ENCODE measurements at places on chromosomes 12 and 14.
A peak's percentile ranks its signal among the peaks of the same experiment; 100 is the strongest.

GRCh38 chr12:49092086-49092815 is 2.4 kb downstream of the DHH start:
- DNase-seq = no peak

DNA sequence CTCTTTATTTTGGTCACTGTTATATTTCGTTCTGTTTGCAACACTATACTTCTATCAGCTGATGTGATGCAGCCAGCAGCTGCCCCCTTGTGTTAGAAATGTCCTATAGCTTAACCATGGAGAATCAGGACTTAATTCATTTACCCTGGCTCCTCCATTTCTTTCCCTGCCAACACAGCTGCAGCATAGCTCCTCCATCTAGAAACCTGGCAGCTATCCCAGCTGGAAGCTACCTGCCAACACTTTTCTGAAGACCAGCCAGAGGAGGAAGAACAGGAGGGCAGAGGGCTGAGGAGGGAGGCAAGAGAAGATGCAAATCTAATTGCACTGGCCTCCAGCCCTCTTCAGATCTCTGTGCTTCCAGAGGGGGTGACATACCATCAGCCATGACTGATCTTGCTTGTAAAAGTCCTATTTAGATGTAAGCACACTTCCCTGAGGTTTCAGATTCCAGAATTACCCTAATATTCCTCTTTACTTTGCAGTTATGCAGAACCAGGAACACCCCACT is 156.8 kb upstream of the TMEM260 start:
- DNase-seq = peak; percentile 40

DNA sequence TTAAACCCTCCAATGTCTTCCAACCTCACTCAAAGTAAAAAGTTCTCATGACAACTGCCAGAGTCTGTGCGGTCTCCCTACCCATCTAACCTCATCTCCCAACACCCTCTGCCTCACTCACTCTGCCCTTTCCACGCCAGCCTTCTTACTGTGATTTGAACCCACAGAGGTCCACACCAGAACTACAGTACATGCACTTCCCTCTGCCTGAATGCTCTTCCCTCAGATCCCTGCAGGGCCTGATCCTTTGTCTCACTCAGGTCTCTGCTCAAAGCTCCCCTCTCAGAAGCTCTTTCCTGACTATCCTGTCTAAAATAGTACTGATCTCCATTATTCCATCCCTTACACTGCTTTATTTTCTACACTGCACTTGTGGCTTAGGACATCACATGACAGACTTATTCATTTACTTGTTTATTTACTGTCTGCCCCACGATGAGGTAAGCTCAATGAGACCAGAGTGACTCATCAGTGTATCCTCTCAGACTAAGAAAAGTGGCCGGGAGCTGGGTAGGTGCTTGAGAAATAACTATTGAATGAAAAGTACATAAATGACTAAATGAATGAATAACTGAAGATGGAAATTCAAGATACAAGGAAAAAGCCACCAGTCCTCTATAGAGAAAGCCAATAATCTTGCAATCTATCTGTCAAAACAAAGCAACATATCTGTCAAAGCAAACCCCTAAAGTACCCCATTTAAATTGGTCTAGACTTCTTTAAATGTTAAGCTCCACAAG is 17.1 kb downstream of the POMT2 start:
- DNase-seq = peak; percentile 69

DNA sequence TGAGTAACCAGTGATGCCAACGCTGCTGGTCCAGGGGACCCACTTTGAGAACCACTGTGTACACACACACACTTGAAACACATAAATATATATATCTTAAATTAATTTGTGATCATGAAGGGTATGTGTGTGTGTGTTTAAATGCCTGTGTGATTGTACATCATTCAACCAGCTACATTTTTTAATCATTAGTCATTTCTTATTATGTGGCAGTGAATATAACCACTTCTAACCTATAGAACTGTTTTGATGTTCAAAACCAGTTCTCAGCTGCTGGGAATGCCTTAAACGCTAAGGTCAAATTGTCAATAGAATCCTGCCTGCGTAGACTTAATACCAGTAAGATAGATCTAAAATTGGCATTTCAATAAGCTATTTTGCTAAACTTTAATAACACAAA is 330.0 kb downstream of the SYT1 start:
- no peak for DNase-seq

- DNase-seq = no peak
Observed at GRCh38 chr14:23450379-23450778, 14.9 kb upstream of the MYH7 start.

DNA sequence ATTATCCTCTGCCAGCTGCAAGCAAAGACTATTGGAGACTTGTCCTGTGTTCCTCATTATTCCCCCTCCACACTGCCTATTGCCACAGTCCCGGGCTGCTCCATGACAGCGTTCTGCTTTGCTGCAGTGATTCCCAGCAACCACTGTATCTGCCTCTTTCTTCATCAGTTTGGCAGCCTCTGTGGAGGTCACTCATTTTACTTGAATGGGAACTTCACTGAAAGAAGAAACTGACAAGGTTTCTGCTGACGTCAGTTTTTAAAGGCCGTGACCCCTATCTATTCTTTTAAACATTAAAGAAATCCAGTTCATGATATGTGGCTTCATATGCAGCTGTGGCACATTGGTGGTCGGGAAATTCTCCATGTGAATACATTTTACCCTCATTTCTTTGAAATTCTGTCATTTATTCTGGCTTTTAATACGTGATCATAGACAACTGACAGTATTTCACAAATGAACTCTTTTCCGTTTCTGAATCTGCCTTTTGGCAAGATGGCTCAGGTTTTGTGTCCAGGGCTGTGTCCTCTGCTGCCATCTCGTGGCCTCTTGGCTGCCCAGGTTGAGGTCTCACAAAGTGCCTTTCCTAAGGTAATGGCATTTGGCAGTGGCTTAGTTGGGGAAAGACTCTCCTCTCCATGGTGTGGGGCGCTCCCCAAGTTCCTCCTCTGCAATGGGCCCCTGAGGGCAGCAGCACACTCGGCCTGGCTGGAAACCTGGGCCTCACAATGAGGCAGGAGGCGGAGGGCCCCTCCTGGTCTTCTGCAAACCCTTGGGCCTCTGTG is 5.8 kb downstream of the TMEM253 start:
- DNase-seq = peak; percentile 67

- DNase-seq = no peak
Observed at GRCh38 chr14:103353362-103353761, 19.3 kb downstream of the EIF5 start.

- DNase-seq = no peak
Observed at GRCh38 chr12:132525011-132525832, 35.3 kb downstream of the FBRSL1 start.

GRCh38 chr12:69575346-69575745 is 9.9 kb upstream of the CCT2 start:
- no peak for DNase-seq

DNA sequence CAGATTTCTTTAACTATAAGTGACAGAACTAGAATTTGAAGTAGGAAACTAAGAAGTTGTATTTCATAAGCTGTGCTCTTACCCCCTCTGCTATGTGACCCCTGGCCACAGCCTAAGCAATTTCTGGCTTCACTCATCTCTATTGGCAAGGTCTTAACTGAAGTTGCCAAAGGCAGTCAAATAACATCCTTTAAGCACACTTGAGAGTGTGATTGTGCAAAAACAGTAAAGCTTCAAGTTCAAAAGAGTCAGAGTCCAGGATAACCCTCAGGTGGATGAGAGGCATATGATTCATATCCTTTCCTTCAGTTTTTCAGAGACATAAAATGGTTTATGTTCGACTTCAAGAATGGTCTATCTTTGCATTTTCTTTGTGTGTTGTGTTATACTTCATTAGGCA is 45.2 kb downstream of the GRIP1 start:
- no peak for DNase-seq

GRCh38 chr12:132490422-132491137 is 629 bp downstream of the FBRSL1 start:
- no peak for DNase-seq

- no peak for DNase-seq
Observed at GRCh38 chr12:104704224-104704779, 247.6 kb downstream of the CHST11 start.

GRCh38 chr14:26400373-26400772 is 197.5 kb downstream of the NOVA1 start:
- no peak for DNase-seq

DNA sequence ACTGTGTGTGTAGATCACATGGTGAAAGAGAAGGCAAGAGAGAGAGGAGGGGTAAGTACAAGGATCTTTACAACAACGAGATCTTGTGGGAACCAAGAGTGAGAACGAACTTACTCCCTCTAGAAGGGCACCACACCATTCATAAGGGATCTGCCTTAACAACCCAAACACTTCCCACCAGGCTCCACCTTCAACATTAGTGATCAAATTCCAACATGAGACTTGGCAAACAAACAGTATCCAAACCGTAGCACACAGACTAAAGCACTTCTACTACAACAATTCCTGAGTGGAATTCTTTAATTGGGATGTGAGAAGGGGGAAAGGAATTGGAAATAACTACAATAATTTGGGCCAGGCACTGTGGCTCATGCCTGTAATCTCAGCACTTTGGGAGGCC is 35.0 kb upstream of the ESR2 start:
- no peak for DNase-seq

DNA sequence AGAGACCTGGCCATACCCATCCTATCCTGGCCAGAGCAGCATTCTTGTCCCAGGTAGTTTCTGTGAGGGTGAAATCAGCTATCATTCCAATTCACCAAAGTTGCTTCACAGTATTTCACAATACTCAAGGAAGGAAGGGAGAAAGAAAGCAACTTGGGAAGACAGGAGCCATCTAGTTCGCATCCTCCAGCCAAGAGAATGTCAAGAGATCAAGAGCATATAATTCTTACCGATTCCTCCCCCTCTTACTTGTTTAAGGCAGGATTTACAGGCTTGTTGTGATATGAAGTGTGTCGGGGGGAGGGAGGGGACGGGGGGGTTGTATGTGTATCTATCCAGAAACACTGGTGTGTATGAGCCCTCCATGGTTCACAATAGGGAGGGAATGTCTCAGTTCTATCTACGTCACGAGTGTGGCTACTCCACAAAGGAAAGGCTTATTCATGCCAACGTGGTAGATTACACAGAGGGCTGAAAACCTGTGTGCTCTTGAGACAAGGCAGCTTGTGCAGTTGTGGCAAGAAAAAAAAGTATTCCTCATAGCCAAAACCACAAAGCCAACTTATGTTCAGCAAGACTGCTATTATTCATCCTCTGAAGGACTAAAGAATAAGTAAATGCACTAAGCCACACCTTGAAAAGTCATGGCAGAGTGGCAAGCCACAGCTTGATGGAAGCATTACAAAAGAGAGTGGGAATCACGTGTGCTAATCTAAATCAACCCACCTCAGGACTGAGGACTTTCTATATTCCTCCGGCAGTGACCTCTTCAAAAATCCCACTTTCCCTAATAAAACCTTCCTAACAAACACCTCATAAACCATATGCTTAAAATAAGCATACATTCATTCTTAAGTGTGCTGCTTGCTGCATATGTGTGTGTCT is 35.0 kb downstream of the CORO1C start:
- no peak for DNase-seq

DNA sequence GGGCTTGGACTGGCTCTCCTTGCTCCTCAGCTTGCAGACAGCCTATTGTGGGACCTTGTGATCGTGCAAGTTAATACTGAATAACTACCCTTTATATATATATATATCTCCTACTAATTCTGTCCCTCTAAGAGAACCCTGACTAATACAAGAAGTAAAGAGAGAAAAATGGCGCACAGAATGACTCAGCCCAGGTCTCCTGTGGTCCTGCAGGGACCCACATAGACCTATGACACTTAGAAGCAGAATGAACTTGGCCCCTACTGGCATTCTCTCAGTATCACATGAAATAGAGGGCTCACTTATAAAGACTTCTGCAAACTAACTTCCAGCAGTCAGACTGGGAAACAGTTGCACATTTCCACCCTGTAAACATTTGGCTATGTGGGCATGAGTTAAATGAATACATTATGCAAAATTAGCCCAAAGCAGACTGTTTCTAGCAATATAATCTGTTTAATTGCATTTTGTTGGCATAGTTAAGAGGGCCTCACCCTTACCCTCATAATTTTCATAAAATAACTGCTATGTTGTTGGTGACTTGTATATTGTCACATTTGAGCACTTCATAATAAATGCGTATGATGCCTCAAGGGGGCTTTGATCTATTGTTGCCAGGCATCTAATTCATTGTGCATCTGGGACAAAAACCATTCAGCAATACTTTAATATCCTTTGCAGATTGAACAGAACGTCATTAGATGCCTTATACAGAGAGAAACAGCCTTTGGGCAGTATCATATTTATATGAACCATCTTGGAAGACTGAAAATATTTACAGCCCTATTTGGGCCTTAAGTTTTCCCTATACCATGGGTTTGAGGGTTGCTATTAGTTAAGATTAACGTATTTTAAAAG is 349.7 kb upstream of the DIO2 start:
- no peak for DNase-seq

GRCh38 chr12:104522985-104523722 is 66.4 kb downstream of the CHST11 start:
- no peak for DNase-seq

DNA sequence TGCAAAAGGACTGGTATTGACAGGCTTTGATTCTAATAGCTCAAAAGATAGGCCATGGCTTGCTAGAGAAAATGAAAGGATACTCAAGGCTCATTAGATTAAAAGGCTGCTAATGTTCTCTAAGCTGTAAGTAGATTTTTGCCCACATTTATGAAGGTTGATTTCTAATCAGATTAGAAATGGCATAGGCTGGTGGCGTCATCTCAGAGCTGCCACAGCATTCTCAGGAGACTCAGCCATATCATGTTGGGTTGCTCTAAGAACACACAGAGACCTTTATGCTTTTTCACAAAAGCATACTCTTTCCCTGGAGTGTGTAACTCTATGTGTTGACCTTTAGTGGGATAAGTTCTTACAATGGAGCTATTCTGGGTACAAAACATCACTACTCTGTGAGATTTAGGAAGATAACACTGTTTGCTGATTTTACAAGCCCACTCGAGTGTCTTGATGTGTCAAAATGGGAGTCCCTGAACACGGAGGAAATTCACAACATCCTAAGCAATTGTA is 576.0 kb downstream of the NRXN3 start:
- DNase-seq = no peak

- DNase-seq = no peak
Observed at GRCh38 chr12:80422550-80422949, 21.5 kb upstream of the PTPRQ start.

- DNase-seq = no peak
Observed at GRCh38 chr12:43694879-43695278, 63.7 kb downstream of the PUS7L start.

DNA sequence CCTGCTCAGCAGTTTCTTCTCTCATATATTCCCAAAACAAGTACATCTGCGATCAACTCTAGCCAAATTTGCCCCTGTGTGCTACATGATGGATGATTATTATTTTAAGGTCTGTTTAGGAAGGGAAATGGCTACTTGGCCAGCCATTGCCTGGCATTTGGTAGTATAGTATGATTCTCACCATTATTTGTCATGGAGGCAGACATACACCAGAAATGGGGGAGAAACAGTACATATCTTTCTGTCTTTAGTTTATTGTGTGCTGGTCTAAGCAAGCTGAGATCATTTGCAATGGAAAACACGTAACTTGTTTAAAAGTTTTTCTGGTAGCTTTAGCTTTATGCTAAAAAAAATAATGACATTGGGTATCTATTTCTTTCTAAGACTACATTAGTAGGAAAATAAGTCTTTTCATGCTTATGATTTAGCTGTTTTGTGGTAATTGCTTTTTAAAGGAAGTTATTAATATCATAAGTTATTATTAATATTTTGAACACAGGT is 45.5 kb downstream of the EID3 start:
- no peak for DNase-seq

- no peak for DNase-seq
Observed at GRCh38 chr14:94476023-94476422, at the start of gene SERPINA9. SERPINA9 (minus strand) TSS chr14:94476197; CDS start chr14:94469840, 6,357 bp downstream.
